Motor neuron (in vitro differentiated cells): ENCODE measurements at places on chromosomes 6 and 20.

DNA sequence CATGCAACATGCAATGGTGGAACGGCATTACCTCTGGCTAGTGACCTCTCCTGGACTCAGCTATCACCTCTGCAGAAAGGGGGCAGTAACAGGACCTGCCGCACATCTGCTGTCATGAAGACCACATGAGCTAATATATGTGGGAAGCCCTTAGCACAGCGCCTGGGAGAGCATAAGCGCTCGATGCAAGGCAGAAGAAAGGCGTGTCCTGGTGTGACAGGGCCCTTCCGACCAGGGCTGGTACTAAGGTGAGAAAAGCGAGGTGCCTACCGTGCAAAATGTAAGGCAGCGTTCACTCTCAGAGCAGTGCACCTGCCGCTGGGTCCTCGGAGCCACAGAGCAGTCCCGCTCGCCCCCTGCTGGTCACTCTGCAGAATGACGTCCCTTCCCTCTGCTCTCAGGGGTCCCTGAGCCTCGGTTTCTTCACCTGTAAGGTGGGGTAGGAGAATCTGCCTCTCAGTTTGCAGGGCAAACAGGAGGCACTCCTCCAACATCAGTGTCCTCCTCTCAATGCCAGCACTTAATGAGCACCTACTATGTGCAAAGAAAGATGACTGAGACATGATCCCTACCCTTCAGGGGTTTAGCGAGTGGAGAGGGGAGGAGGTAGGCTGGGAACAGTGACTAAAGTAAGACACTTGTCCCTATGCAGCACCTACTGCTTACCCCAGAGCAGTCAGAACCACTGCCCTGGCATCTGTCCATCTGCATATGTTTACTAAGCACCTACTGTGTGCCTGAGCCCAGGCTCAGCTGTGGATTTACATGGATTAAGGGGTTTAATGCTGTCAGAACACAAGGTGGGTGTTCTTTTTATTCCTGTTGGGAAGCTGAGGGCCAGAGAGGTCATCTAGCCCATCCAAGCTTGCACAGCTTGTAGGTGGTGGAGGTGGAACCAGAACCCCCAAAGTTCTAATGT is 41.1 kb upstream of the PTGIS start:
- peak; percentile 66 for ATAC-seq

GRCh38 chr6:159038914-159039884 is 5.6 kb downstream of the TAGAP start:
- peak; percentile 52 for ATAC-seq

DNA sequence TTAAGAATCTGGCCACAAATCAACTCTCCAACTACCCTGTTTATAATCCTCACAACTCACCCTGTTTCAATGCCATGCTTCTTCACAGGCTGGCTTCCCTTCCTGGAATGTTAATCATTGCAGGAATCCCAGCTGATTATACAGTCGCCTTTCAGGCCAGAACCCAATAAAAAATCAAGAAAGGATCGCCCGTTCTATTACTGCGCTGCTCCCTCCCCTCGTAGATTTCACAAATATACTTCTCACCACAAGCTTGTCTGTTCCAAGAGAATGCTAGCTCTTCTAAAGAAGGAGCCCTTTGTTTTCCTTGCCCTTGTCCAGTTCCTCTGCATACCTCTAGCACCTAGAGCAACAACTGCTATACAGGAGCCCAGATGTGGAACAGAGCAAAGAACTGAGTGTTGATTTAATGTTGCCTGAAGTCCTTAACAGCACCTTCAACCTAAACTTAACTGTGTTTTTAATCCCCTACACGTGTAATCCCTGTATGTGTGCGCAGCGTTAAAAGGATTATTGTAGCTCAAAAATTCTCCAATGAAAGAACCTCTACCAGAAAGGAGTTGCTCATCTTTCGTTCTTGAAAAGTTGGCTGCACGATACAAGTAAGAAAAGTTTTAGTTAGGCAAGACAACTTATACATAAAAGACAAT is 988 bp downstream of the ECHDC1 start:
- ATAC-seq, result peak; percentile 22

- peak; percentile 77 for ATAC-seq
Observed at GRCh38 chr20:64223526-64224067, 32.0 kb upstream of the PCMTD2 start.

GRCh38 chr6:170542031-170542719 is 10.9 kb downstream of the PSMB1 start:
- ATAC-seq, result no peak

DNA sequence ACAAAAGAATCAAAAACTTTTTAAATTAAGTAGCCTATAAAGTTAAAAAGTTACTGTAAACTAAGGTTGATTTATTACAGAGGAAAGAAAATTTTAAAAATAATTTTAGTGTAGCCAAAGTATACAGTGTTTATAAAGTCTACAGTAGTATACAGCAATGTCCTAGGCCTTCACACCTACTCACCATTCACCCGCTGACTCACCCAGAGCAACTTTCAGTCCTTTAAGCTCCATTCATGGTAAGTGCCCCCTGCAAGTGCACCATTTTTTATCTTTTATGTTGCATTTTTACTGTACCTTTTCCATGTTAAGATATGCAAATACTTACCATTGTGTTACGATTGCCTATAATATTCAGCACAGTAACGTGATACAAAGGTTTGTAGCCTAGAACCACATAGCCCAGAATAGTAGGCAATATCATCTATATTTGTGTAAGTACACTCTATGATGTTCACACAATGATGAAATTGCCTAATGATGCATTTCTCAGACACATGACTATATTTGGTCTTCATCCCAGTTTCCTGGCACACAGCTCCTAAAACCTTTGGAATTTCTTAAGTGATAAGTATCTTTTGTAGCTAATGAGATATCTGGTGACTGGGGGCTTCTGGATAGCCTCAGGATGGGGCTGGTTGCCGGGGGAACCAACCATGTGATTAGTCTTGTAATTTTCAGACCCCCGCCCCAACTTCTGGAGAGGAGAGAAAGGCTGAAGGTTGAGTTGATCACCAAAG is 111.0 kb downstream of the MRPL14 start:
- peak; percentile 41 for ATAC-seq

- ATAC-seq, result no peak
Observed at GRCh38 chr6:121884620-121885019, 449.2 kb downstream of the GJA1 start.

DNA sequence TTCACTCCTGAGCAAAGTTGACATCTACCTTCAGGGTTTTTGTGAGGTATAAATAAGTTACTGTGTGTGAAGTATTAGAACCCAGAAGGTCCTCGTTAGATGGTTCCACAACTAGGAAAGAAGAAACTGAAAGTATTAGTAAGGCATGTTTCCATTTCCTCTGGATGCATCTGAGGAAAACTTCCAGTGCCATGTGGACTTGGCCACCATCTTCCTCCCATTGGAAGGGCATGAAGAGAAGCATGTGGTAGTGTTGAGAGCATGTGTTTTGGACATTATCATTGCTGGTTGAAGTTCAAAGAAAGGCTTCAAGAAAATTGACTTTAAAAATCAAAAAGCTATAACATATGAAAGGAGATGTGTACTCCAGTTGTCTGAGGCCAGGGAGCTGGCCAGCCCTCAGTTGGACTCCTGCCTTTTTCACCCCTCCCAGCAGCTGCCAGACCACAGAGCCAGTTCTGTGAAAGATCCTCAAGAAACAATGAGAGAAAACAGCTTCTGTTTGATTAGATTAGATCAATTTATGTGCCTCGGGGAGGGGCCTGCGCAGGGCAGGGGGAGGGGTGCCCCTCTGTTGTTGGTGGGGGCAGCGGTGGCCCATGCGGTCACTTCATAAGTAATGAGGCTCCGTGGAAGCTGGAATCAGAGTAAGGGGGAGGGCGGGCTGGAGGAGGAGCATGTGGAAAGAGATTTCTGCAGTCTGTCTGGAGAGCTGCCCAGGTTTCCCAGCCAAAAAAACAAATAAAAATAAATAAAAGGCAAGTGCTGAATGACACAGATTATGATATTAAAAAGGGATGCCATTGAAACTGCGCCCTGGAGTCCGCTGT is 154.0 kb downstream of the JARID2 start:
- ATAC-seq, result peak; percentile 72

DNA sequence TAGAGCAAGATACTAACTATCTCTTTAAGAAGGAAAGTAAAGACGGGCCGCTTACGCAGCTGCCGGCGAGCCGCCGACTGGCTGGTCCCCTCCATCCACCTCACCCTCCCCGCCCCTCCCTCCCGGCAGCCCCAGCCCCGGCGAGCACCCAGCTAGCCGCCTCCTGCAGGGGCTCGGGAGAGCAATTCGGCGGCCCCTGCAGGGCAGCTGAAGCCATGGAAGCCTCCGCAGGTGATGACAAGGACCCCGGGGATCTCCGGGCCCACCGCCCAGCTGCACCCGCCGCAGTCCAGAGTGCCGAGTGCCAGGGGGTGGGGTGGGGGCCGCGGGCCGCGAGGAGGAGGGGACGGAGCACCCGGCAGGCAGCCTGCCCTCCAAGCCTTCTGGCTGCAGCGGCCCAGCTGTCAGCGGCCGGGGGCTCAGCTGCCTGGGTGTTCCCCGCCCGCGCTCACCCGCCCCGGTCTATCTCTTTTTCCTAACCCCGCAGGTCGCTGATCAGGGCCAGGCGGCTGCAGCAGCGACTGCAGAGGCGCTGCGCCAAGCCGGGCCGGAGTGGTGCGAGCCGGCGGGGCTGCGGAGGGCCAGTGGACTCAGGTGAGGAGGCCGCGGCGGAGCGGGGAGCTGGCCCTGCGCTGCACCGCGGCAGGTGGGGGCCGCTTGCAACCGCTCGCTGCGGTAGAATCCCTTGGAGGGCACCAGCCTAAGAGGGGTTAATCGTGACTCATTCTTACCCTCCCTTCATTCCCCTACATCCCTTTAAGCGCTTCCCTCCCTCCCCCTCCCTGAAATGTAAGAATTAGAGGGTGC is at the start of gene SNPH:
Gene SNPH, plus strand, starts transcription at position 128 of the 807 bp plus-strand sequence. CDS start 29,946 bp downstream, outside the sequence.
- ATAC-seq, result peak; percentile 85

- no peak for ATAC-seq
Observed at GRCh38 chr20:37424062-37424851, 78.3 kb downstream of the SRC start.

GRCh38 chr6:148494226-148494625 is 151.6 kb downstream of the SASH1 start:
- no peak for ATAC-seq

DNA sequence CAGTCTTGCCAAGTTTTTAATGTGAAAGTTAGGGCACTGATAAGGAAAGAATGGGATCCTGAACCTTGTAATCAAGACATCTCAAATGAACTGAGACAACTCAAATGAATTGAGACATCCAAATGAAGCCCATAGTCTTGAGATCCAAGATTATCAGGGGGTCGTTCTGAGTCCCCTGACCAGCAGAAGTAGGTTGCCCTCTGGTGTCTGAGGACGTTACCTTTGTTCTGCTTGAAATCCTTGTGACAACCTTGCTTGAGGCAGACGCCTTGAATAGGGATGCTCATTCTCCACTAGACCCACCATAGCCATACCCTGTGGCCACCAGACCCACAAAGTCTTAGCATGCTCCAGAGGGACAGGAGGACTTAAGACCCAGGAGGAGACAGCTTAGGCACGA is 37.7 kb downstream of the ZBTB9 start:
- no peak for ATAC-seq

GRCh38 chr6:37232430-37233017 is 25.0 kb upstream of the TBC1D22B start:
- ATAC-seq, result no peak
